ENCODE measurements at places on chromosomes 7 and 10. TPM values are rescaled to one million over a fixed set of nuclear protein-coding genes. Genes with fewer than 3 reads are reported as not detected.

HIBADH gene
- 42.0 TPM for total RNA-seq

CTTNBP2 gene
- 0.21 TPM for total RNA-seq

GIMAP7 gene
- not detected for total RNA-seq

SEMA3C gene
- 78.3 TPM for total RNA-seq
